Myocyte (in vitro differentiated cells): ENCODE measurements at places on chromosomes 11 and 22. TPM values are rescaled to one million over a fixed set of nuclear protein-coding genes. Genes with fewer than 3 reads are reported as not detected.

- no peak for DNase-seq
Observed at GRCh38 chr11:34623463-34623862, 2.6 kb downstream of the EHF start.

DNA sequence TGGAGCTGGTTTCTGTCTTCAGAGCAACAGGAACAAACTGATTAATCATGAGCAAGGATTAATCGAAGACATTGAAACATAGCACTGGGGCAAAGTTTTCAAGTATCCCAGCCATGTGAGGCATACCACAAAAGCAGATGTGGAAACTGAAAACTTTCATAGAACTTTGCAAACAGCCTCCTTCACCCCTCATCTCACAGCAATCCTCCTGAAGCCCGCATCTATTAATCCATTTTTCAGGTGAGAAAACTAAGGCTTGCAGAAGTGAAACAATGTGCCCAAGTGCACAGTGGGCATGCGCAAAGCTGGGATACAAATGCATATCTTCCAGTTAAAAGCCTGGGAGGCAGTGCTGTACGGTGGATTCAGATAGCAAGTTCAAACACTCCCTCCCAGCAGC, 58.6 kb upstream of the HMGXB4 start:
- no peak for DNase-seq

DNA sequence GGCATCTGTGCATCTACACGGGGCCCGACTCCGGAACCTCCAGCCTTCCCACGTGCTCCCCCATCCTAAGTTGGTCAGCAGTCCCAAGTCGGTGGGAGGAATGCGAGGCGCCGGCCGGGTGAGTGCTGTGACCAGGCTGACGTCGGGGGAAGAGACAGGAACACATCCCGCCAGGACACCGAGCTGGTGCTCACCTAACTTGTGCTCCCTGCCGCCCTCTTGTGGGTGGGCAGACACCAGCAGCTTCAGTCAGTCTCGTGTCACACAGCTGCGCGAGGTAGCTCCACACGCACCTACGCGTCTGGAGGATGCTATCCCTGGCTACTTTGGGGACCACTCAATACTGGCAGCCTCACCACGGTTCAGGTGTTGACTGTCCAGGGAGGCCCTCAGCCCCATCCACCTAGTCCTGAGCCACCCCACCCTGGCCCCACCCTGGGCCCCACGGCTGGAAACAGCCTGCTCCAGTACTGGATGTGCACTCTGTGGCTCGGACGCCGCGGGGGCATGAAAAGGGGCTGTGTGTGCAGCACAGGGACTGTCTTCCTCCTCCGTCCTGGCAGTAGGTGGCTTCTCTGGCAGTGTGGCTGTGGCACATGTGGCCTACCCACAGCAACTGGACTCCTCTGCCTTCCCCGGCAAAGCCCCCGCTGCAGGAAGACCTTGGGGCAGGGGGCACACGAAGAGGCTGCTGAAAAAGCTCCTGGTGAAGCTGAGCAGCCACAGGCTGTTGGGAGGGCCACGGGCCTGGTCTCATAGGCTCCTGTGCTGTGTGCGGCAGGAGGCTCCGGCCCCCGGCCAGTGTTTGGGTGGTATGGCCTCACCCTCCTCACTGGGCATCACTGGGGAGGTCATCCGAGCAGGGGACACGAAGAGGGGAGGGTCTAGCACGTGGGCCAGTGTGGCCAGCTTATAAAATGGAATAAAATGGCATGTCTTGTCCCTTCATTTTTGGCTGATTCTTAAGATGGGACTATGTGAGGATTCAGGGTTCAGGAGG, 11.2 kb upstream of the BID start:
- no peak for DNase-seq

- DNase-seq = no peak
Observed at GRCh38 chr11:76243193-76243956, 37.1 kb upstream of the WNT11 start.

DNA sequence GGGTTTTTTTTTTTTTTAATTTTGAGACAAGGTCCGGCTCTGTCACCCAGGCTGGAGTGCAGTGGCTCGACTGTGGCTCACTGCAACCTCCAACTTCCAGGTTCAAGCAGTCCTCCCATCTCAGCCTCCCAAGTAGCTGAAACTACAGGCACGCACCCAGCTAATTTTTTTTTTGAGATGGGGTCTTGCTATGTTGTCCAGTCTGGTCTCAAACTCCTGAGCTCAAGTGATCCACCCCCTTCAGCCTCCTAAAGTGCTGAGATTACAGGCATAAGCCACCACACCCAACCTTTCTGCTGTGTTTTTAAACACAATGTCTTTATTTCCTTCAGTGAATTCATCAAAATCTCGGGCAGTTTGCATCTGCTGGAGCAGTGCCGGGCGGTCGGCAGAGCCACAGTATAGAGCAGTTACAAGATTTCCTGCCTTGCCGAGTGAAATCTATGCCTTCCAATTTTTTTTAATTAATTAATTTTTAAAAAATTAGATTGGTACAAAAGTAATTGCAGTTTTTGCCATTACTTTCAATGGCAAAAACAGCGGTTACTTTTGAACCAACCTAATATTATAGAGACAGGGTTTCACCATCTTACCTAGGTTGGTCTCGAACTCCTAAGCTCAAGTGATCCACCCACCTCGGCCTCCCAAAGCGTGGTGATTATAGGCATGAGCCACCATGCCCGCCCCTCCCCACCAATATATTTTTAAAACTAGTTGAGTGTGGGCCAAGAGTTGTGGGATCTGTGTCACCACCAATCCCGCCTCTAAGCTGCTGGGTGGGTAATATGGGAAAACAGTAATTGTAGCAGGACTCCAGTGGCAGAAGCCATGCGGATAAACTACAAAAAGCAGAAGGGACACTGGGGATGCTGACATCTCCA, 2.7 kb upstream of the ACY3 start:
- DNase-seq = no peak

DNA sequence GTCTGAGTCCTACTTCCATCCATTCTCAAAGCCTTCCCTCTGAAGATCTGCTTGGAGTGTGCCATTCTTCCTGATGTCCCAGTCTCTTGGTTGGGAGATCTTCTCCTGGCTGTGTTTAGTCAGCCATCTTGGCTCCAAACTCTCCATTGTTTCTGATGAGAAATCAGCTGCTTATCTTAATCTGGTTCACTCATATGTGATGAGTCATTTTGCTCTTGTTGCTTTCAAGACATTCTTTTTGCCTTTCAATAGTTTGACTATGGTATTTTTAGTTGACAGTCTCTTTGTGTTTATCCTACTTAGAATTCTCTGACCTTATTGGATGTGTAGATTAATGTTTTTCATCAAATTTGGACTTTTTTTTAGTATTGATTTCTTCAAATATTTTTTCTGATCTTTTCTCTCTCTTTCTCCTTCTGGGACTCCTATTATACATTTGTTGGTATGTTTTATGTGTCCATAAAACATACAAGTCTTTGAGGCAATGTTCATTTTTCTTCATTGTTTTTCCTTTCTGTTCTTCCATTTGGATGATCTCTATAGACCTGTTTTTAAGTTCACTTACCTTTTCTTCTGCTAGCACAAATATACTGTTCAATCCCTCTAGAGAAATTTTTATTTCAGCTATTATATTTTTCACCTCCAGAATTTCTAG, 77.2 kb upstream of the CLPB start:
- DNase-seq = peak; percentile 7

DNA sequence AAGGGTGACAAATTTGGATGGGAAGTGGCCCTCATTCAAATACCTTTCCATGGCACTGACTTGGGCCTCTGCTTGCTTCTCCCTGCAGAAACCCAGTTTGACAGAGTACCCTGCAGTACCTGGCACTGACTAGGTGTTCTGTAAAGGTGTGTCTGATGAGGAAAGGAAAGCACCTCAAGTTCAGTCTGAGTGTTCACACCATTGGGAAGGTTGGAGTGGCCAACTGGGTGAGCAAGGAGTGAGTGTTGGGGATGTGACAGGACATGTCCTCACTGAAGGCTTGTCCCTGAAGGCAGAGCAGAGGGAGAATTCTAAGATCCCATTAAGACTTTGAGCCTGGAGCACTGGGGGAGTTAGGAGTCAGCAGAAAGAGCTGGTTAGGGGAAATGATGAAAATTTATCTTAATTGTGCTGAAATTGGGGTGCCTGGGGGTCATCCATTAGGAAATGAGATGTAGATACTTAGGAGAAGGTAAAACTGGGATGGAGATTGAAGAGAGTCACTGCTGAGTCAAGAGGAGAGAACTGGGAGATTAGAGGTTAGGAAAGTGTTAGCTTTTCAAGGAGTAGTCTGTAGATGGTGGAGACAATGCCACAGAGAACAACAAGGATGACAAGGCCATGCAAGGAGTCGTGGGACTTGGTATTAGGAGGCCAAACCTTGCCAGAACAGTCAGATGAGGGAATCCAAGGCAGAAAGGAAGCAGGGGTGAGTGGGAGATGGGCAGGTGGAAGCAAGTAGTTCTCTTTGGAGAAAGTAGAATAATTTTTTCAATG, 6.1 kb downstream of the SREBF2 start:
- no peak for DNase-seq

DNA sequence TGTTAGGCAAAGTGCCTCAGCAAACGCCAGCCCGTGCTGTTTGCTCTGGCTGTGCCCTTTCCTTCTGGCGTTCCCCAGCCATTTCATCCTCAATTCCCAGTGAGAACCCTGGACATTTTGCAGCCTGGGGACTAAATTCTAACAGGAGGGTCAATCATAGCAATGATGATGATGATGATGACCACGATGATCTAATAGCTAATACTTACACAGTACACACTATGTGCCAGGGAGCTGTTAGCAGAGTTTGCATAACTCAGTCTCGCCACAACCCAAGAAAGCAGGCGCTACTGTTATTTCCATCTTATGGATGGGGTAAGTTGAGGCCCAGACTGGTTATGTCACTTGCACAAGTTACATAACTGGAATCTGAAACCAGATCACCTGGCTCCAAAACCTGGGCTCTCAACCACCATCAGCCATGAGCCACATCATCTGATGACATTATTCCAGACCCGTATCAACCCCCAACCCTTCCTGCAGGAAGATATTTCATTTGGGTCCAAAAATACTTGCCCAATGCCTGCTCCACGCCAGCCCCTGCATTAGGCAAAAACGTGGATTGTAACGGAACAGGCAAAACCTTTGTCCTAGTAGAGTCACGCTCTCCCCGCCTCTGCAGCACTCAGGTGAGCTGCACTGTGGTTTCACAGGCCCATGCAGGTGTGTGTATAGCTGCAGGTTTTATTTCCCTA, 132.6 kb upstream of the SERPIND1 start:
- no peak for DNase-seq

DNA sequence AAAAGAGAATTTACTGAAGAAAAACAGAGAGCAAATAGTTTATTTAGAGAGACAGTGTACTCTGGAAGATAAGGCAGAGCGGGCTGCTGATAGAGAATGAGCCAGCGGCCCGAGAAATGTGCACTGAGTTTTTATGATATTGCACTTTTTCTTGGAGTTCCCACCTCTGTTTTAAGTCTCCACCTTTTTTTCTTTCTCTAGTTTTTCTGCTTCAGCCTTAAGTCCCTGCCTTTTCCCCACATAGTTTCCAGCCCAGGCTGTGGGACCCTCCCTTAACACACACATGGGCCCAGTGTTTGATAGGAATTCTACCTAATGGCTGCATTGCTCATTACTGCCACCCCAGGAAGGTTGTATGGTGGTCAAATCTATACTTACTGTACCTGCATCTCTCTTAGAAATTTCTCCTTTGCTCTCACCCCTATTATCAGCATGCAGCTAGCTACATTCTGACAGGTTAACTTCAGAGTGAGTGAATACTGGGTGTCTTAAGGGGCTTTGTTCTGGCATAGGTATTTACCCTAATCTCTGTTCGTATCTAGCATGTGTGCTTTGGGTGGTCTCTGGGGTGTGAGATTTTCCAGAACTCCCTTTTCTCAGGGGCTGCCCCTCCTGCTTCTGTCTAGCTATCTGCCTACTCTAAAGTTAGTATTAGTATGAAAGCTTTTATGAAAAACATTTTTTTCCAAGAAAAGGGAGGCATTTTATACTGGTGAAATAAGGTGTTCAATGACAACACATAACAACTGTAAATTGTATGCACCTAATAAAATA, 127.3 kb upstream of the TOP3B start:
- DNase-seq = no peak

DNA sequence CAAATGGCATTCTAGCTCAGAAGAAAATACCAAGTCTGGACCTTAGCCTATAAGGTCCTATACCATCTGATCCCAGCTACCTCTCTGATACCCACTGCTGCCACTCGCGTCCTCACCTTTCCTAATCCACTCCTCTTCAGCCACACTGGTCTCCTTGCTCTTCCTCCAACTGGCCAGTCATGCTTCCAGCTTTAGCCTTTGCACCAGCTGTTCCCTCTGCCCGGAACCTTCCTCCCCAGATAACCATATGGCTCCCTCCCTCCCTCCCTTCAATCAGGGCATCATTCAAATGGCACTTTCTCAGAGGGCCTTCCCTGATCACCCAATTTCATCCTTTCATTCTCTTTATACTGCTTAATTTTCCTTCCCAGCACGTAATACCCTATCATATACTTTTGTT, 67.9 kb downstream of the KCNC1 start:
- DNase-seq = peak; percentile 60

GRCh38 chr11:102926961-102927623, 28.4 kb downstream of the MMP13 start:
- DNase-seq = no peak

GRCh38 chr22:24975813-24976341, 23.4 kb downstream of the KIAA1671 start:
- no peak for DNase-seq

GRCh38 chr22:49781289-49781782, 46.3 kb downstream of the BRD1 start:
- no peak for DNase-seq

- DNase-seq = peak; percentile 2
Observed at GRCh38 chr11:48210052-48210451, 6.6 kb upstream of the OR4B1 start.

DNA sequence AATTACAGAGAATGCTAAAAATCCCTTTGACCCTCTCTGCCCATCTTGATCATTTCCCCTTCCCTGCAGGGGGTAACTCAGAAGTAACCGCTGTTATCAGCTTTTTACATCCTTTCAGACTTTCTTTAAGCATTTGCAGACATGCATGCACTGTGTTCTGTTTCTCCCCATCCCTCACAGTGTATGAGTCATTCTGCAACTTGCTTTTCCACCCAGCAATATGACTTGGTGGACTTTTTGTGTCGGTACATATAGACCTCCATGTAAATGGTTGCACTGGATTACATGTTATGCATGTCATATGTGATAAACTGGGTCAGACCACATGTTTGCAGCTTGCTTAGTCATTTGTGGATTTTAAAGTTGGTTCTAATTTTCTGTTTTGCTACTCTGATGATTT, 87.7 kb upstream of the NECTIN1 start:
- no peak for DNase-seq

Gene NCAPD3
- 13.9 and 14.0 TPM in 2 replicates for total RNA-seq

Gene LUZP2
- 0.03 TPM in 1 of 2 replicates, not detected in the other for total RNA-seq

Gene CCDC89
- 2.5 and 3.5 TPM in 2 replicates for total RNA-seq

Gene TMEM191B
- 3.1 and 3.3 TPM in 2 replicates for total RNA-seq

Gene KCNC1
- total RNA-seq = 0.27 and 0.57 TPM in 2 replicates

Gene RBM4B
- total RNA-seq = 21.2 and 22.5 TPM in 2 replicates

Gene CYTH4
- not detected in 2 replicates for total RNA-seq

Gene ATM
- 52.7 and 54.1 TPM in 2 replicates for total RNA-seq

Gene MYOD1
- 398 and 510 TPM in 2 replicates for total RNA-seq
